ENCODE measurements at places on chromosomes 2 and 18. TPM values are rescaled to one million over a fixed set of nuclear protein-coding genes. Genes with fewer than 3 reads are reported as not detected.

GREB1 gene
- total RNA-seq: 41.7 TPM

- no peak overlapping the region for H3K27ac ChIP-seq
- no peak for DNase-seq
- no peaks in the 10 kb centered on the region for H3K4me1 ChIP-seq
- H3K4me3 ChIP-seq: no peak overlapping the region
Measured at GRCh38 chr2:53939656-53940055, 31.1 kb downstream of the PSME4 start.

DNA sequence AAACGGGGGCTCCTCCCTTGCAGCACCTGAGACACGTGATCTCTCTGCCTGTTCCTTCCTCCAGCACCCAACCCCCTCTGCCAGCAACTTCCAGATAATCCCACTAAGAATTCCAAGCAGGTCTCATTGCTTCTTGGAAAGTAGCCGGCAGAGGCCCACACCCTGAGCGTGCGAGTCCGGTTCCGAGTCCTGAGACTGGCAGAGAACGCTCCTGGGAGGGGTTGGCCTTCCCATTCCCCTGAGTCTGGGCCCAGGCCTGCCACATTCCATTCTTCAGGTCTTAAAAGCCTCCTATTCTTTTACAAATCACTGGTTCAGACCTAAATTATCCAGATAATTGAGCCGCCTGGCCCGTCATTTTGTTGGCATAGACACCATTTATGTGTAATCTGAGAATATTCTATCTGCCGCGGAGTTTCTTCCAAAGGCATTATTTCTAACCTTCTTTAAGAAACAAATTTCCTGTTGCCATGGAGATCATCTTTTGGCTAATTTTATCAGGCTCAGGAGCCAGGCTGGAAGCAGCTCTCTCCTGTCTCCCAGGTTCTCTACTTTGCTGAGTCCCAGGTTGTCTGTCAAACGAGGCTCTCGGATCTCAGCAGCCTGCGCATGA lies 165.4 kb downstream of the MYCN start:
- no peaks in the 10 kb centered on the region for H3K36me3 ChIP-seq
- H3K4me3 ChIP-seq: peak overlapping the region; percentile 30
- peak; percentile 83 for DNase-seq
- H3K4me1 ChIP-seq: peaks cover 23% of the 10 kb centered on the region
- H3K27me3 ChIP-seq: no peaks in the 10 kb centered on the region

DNA sequence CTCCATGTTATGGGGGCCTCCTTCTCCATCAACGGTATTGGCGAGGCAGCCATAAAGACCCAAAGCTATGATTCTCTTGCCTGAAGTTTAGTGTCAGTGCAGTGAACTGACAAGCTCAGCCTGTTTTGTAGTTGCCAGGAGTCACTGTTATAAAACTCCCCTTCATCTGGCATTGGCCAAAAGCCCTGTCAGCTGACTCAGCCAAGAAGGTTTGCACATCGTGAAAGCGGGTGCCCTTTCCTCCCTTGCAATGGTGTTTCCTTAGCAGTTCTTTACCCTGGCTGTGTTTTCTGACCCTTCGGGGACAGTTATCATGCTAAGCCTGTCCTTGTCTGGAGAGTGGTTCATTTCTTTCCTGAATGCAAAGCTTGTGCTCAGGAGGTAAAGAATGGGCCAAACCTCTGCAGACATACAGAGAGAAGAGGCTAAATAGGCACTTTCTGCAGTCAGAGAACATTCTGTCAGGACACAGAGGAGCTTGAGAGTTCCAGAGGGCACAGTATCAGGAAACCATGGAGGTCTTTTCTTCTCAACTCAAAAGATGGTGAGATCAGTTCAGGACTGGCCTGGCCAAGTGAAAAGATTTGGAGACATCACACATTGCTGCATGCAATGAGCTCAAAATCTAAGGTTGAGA lies 414.2 kb downstream of the ZNF521 start:
- H3K36me3 ChIP-seq: no peaks in the 10 kb centered on the region
- H3K27me3 ChIP-seq: no peaks in the 10 kb centered on the region
- DNase-seq: no peak
- H3K27ac ChIP-seq: no peak overlapping the region
